Fibroblast of lung (primary cell): ENCODE measurements at places on chromosomes 3 and 15. TPM values are rescaled to one million over a fixed set of nuclear protein-coding genes. Genes with fewer than 3 reads are reported as not detected.

RIOX2 gene
- total RNA-seq: 36.7 and 46.1 TPM in 2 replicates

UTS2B gene
- total RNA-seq: 0.51 and 0.99 TPM in 2 replicates

MST1R gene
- 1.5 and 3.0 TPM in 2 replicates for total RNA-seq

TMEM158 gene
- 79.4 and 125 TPM in 2 replicates for total RNA-seq

GPR149 gene
- total RNA-seq: not detected in 2 replicates

TF gene
- under 0.01 and 0.33 TPM in 2 replicates for total RNA-seq

WDR72 gene
- not detected in 2 replicates for total RNA-seq

RHCG gene
- total RNA-seq: under 0.01 TPM in 1 of 2 replicates, not detected in the other

CCR9 gene
- not detected in 2 replicates for total RNA-seq

KCNAB1 gene
- total RNA-seq: 0.26 and 0.33 TPM in 2 replicates

NR1I2 gene
- total RNA-seq: under 0.01 TPM in 1 of 2 replicates, not detected in the other

IFRD2 gene
- total RNA-seq: 51.0 and 56.0 TPM in 2 replicates

CYP1A1 gene
- total RNA-seq: under 0.01 TPM in 1 of 2 replicates, not detected in the other

ALPK3 gene
- 0.26 and 0.50 TPM in 2 replicates for total RNA-seq

FAN1 gene
- 20.5 and 25.1 TPM in 2 replicates for total RNA-seq

TRPC1 gene
- 43.1 and 56.5 TPM in 2 replicates for total RNA-seq
